ENCODE measurements at places on chromosomes 12 and 14. TPM values are rescaled to one million over a fixed set of nuclear protein-coding genes. Genes with fewer than 3 reads are reported as not detected.

GRCh38 chr12:131755305-131756113 is 44.6 kb downstream of the SFSWAP start:
- DNase-seq = peak; percentile 25

GRCh38 chr12:94269316-94269999 is 121.1 kb downstream of the PLXNC1 start:
- DNase-seq = no peak

- DNase-seq = no peak
Observed at GRCh38 chr12:11150832-11151231, 16.4 kb upstream of the TAS2R30 start.

DNA sequence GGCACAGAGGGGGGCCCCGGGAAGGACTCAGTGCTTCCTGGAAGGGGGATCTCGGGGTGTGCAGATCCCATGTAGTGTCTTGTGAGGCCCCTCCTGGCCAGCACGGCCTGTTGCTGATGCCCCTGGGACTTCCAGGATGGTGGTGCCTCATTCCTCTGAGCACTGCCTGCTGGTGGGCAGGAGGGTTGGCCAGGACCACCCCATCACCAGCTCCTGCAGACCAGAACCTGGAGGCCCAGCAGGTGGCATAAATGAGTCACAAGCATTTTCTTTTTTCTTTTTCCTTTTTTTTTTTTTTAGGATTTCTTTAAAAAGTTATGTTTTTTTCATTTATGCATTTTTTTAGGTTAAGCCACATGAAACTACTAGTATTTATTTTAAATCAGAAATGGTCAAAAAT is 8.0 kb downstream of the MMP17 start:
- DNase-seq = peak; percentile 38

GRCh38 chr14:69066396-69067171 is 86.3 kb downstream of the DCAF5 start:
- DNase-seq = no peak

- DNase-seq = no peak
Observed at GRCh38 chr12:45483571-45483970, 245.9 kb upstream of the ARID2 start.

DNA sequence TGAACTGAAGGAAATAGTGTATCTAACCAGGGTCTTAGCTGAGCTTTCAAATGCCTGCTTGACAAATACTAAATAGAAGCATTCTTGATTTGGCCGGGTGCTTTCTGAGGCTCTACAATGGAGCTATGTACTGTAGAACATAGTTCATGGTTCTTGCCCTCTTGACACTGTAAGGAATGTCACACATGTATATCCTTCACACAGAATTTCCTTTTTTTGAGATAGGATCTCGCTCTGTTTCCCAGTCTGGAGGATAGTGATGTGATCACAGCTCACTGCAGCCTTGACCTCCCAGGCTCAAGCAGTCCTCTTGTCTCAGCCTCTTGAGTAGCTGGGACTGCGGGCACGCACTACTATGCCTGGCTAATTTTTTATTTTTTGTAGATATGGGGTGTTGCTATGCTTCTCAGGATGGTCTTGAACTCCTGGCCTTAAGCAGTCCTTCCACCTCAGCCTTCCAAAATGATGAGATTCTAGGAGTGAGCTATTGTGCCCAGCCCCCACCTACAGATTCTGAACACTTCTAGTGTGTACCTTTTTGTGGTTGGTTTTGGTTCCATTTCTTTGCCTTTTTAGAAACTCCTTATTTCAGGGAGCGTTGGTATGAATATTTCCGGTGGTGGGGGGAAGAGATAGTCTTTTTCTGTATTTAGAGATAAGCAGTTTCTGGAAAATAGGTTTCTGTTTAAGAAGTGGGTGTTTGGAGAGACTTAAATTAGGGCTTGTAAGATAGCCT is 4.2 kb downstream of the MLXIP start:
- DNase-seq = peak; percentile 76

- peak; percentile 51 for DNase-seq
Observed at GRCh38 chr12:13181375-13182070, 15.0 kb upstream of the EMP1 start.

GRCh38 chr12:85006206-85006605 is 29.9 kb downstream of the TSPAN19 start:
- DNase-seq = no peak

DNA sequence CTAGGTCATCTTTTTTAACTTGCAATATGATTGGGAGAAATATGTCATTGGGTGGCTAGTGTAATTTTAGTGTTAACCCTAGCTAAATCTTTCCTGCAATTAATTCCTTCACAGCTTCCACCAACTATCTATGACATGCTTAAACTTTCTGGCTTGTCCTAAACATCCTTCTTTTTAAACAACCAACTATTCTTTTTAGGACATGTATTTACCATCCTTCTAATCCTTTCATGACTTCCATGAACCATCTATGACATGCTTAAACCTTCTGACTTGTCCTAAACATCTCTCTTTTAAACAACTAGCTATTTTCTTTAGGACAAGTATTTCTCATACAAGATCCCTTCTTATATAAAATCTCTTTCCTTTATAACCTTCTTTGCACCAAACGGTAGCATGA is 179.6 kb upstream of the PDZRN4 start:
- DNase-seq = no peak

DNA sequence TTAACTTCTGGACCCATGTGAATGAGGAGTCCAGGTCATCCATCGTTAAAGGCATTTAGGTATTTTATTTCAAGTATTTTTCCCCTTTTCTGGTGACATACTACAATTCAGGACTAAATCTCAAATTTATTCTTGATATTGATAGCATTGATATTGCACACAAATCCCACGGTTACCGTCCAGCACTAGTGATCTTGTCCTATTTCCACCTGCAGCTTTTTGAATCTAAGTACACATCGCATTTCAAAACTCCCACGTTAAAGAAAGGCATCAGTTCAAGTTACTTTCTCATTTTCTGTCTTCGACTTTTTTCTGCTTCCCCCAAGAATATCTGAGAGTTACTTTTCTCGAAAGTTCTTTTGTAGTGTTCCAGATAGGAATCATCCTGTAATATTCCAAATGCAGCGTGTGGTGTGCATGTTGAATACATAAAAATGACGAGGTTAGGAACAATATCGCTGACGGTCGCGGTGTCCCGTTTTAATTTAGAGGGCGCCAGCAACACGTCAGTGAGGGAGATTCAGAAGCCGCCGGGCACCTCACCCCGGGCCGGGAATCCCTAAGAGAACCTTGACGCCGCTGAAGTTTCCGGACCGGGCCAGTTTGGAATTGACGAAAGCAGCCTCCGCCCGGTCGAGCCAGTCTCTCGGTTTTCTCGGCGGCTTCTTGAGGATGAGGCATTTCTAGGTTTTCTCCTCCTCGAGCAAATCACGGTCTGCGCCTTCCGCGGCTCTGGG is 569 bp upstream of the RGS6 start:
- no peak for DNase-seq

Gene SERPINA9
- total RNA-seq = not detected

Gene SSPN
- 11.6 TPM for total RNA-seq

Gene C1RL
- total RNA-seq = 34.5 TPM

Gene SYCP3
- total RNA-seq = under 0.01 TPM

Gene RASAL1
- not detected for total RNA-seq
